Ascending aorta (tissue), 2 donors: ENCODE measurements at places on chromosomes 1 and 21. TPM values are rescaled to one million over a fixed set of nuclear protein-coding genes. Genes with fewer than 3 reads are reported as not detected.

DNA sequence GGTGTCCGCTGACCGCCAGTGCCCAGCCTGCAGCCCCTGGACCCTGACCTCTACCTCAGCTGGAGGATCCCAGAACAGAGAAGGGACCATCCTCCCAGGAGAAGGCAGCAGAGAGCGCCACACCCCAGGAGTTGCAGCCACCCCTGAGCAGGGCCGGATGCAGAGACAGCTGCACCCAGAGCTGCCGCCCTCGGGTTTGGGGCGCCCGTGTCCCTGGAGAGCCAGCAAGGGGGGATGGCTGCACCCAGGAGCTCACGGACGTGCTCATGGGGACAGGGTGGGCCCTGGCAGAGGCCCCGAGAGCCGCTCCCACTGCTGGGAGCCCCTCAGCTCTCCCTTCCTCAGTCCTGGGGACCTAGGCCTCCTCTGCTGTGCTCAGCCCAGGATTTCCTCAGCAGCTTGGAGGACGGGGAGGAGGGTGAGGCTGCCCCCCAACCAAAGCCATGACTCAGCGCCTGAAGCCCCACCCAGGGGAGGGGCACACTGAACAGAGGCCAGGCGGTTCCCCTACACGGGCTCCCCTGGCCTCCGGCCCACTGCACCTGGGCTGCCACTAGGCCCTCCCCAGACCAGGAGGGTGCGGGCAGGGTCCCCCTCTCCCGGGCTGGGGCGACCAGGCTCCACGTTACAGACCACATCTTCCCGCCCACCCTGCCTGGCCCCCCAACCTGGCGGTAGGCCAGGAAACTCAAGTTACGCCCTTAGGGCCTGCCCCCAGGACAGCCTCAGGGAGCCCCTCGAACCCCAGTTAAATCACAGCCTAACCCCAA, 2.2 kb downstream of the ACAP3 start:
- no peak for DNase-seq

- no peak for DNase-seq
These were observed 722.3 kb downstream of the PLA2G4A start for GRCh38 chr1:187551061-187551460.

- no peak for DNase-seq
These were observed 331.9 kb downstream of the DISC1 start for GRCh38 chr1:231958448-231958847.

SLC6A9 gene
- 4.7 TPM for total RNA-seq

SPATA1 gene
- not detected for total RNA-seq

GRCh38 chr1:202193614-202194327, at the start of gene LGR6:
LGR6 (plus strand) TSS chr1:202193799; CDS start chr1:202193990, 191 bp downstream.
- no peak for DNase-seq

DNA sequence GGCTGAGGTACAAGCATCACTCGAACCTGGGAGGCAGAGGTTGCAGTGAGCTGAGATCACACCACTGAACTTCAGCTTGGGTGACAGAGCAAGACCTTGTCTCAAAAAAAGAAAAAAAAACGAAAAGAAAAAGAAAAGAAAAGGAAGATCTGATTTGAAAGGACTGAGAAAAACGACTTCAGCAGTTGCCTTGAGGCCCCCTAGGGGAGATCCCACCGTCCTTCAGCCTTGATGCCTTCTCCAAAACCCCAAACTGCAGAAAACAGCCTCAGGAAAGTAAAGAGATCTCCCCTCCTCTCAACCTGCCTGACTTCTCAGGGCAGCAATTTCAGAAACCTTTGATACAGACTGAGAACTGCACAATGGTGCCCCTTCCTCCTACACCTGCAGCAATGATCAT, 50.9 kb upstream of the BCAR3 start:
- DNase-seq: no peak
